Caki2 (cell line): ENCODE measurements at places on chromosomes 5 and 9.
A peak's percentile ranks its signal among the peaks of the same experiment; 100 is the strongest.

DNA sequence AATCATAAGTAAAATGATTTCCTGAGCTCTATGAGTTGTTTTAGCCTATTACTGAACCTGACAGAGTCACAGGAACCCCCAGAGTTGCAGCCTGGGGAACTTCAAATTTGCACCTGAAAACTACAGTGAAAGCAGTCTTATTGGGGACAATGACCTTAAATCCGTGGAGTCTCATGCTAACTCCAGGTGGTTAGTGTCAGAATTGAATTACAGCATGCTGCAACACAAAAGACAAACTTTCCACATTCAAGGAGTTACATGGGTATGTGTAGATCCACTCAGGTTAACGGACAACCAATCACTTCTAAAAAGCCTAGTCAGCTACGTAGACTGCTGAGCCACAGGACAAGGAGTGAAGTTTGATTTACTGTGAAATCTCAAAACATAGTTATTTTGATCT lies 49.7 kb downstream of the PLPP1 start:
- no peak for DNase-seq

GRCh38 chr5:148988328-148988727 lies 74.5 kb downstream of the SH3TC2 start:
- no peak for DNase-seq

GRCh38 chr5:1836176-1836890 lies 35.1 kb downstream of the NDUFS6 start:
- no peak for DNase-seq

DNA sequence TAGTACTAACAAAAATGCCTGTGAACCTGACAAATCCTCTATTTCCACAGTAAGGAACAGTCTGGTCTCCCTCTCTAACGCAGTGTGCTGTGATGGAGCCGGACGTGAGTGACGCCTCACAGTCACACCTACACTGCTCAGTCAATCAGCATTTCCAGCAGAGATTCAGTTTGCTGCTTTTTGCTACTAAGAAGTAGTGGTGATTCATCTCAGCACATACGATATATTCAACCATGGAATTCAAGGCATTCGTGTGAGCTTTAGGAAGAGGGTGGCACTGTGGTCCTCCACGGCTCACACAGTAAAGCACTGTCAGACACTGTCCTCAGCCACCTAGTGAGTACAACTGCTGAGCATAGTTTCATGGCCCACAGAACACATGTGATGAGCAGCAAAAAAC lies 70.9 kb downstream of the SETX start:
- no peak for DNase-seq

DNA sequence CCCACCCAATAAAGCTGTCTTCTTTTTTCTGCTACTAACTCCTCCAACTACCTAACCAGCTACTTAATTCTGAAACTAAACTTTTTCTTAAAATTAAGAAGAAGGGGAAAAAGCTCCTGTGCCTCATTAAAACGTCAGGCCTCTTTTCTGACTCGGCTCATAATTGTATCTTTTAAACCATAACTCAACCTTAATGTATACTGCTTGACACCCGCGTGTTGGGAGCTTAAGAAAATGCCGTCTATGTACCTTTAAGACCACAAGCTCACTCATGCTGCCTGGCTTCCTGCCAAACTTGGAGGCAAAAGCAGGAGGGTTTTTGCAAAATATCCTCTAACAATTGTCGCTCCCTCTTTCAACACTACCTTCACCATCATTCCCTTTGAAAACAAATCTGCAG lies 5.0 kb downstream of the EBF1 start:
- DNase-seq: peak; percentile 67

DNA sequence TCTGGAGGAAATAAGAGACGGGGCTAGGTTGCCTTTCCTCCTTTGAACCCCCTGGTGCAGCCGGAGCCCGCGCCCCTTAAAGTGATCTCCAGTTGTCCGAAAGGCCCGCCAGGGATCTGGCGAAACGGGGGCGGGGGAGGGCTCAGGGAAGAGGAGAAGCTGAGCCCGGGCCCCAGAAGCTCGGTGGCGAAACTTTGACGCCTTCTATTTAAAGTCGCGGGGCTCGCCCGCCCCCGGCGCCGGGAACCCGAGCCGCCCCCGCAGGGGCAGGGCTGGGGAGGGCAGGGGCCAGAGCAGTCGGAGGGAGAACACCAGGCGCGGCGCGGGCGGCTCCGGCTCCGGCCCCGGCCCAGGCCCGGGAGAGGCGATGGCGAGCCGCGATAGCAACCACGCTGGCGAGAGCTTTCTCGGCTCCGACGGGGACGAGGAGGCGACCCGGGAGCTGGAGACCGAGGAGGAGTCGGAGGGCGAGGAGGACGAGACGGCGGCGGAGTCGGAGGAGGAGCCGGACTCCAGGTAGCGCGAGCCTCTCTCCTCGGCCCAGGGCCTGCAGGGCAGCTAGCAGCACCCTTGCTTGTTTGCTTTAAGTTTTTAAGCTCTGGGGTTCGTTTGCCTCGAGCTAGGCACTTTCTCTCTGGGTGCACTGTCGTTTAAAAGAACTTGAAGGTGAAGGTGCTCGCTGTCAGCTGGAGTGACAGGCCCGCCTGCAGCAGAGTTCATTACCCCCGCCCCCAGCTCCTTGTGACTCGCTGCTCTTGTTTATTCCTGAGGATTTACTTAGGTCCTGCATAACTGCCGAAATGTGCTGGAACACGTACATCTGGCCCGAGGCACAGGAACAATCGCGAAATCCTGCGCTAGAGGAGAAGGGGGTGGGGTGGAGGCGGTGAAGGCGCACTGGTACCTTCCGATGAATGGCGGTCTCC lies at the start of gene CMYA5:
Gene CMYA5 (plus strand): TSS at position 296 of the 926 bp plus-strand sequence. CDS start 72 bp downstream, at position 368.
- no peak for DNase-seq

GRCh38 chr5:37054391-37054790 lies 177.8 kb downstream of the NIPBL start:
- DNase-seq: no peak

GRCh38 chr9:27701016-27701415 lies 127.7 kb upstream of the C9orf72 start:
- no peak for DNase-seq

DNA sequence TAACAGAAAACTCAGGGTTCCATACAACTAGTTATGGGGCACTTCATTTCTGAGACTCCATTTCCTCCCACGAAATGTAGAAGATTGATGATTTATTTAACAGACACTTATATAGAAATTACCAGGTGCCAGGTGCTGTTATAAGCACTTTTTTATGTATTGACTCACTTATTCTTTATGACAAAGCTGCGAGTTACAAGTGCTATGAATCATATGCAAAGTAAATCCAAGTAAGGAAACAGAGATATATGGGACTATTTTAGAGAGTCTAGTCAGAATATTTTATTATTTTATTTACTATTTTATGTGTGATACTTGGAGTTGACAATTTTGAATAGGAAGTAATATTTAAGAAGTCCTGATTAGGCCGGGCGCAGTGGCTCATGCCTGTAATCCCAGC lies 822.8 kb upstream of the C9orf72 start:
- no peak for DNase-seq

DNA sequence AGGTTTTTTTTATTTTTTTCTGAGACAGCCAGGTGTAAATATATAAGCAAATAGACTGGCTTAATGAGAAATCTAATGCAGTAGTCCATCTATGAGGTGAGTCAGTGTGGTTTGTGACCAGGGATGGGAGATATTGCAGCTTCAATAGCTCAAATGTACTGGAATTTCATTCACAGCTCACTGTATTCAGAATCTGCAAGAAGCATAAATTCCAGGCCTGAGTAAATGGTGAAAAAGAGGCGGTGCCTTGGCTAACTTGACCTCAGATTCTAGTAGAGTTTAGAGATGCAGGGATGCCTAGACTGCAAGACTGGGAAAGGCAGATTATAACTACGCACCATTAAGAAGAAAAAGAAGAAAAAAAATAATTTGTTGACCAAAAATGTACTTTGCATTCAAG lies 151.9 kb upstream of the SMC2 start:
- no peak for DNase-seq

DNA sequence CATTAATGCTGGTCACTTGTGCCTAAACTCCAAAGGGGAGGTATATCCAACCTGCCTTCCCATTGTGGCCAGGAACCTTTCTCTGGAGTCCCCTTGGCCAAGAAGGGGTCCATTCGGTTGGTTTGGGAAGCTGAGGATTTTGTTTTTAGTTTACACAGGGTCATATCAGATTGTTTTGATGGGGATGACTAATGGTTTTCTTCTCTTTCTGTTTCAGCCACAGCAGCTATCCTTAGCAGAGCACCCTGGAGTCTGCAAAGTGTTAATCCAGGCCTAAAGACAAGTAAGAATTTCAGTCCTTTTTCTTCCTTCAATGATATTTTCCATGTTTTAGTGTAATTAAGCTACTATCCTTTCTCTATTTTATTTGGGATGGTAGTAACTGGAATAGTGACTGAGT lies 127.8 kb upstream of the CCDC152 start:
- DNase-seq: no peak

GRCh38 chr5:124660229-124661093 lies 86.0 kb downstream of the ZNF608 start:
- DNase-seq: peak; percentile 85

- no peak for DNase-seq
Measured at GRCh38 chr9:114688379-114688778, 6.4 kb upstream of the TEX48 start.

DNA sequence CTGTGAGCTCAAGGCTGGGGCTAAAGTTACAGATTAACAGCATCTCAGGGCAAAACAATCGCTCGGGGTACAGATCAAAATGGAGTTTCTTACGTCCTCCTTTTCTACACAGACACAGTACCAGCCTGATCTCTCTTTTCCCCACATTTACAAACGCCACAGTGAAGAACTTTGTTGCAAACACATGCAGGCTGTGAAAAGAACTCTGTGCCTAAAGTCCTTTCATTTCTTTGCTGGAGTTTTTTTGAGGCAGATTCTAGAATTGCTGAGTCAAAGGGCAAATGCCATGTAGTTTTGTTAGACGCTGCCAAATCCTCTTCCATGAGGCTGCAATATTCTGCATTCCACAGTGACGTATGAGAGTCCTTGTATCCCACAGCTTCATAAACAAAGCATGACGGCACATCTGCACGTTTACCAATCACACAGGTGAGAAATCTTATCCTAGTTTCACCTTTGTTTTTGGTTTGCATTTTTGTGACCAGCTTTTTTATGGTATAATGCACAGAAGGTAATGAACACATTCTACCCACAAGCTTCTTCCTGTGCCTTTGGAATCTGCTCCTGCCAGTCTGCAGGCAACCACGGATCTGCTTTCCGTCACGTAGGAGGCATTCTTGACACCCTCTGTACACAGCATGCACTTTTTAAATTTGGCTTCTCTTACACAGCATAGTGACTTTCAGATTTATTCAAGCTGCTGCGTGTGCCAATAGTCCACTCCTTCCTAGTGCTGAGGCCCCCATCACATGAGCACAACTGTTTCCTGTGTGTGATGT lies 44.6 kb upstream of the LPCAT1 start:
- peak; percentile 92 for DNase-seq

GRCh38 chr5:91257301-91257700 lies 125.8 kb downstream of the ARRDC3 start:
- DNase-seq: no peak

DNA sequence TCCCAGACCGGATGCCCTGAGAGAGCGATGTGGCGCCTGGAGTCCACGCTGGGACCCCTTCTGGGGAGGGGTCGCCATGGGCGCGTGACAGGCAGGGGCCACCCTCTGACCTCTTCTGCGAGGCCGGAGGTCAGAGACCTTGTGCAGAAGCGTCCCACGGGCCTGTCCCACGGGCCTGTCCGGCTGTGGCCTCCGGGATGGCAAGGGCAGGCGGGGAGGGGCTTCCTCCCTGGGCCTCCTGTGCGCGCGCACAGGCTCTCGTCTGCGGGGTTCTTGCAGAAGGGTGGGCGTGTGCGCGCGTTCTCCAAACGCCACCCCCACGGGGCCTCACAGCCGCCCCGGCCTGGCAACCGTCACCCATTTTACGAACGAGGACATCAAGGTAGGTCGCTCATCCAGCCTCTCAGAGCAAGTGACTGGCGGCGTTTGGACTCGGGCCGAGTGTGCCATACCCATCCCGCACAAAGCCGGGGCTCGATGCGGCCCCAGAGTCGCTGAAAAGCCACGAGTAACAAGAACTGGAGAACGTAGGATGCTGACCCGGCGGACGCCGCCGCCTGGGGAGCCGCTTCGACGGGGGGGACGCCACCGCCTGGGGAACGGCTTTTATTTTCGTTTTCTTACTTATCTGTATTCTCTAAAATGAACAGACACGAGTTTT lies 897 bp downstream of the AHRR start:
- DNase-seq: no peak

GRCh38 chr9:127837346-127837745 lies 17.1 kb downstream of the ENG start:
- no peak for DNase-seq

DNA sequence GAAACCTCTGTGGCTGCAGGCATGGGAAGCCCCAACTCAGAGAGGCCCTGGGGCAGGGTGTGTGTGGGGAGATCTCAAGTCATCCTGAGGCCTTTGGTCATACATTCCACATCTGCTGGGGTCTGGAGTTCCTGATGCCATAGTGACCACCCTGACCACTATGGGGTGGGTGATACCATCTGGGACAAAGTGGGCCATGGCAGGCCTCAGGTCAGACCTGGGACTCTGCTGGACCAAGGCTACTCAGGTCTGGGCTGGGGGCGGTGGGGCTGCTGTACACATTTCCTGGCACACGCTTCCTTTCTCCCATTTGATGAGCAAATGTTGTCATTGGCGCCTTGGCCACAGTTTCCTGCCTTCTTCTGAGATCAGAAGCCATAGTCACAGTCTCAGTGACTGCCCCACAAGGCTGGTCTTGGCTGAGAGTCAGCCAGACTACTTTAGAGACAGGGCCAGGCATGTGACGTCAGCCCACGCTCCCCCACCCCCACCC lies 15.1 kb upstream of the ACSL6 start:
- no peak for DNase-seq

DNA sequence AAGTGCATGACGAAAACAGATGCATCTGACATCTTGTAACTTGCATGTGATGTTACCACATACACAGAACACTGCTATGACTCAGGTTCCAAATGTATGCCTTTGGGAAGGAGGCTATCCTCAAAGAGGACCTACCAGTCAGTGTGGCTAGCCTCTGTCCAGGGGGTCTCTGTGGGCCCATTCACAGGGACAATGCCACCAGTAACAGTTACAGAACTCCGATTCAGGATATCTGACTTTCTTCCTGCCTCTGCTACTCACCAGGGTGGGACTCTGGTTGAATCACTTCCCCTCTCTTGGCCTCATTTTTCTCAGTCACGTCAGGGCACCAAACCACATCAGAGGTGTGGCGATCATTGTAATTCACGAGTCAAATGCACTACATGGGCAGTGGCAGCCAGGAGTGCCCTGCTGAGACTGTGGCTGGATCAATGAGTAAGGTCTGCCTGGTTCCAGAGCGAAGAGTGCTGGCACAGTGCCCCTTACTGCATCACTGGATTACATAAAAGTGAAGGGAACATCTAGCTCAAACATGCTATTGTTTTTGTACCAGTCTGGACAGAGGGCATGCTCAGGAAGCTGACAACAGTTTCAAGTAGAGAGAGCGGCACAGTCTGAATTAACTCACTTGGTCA lies 13.2 kb downstream of the ATOX1 start:
- DNase-seq: peak; percentile 87

- DNase-seq: no peak
Measured at GRCh38 chr9:93234600-93234999, 50.7 kb downstream of the WNK2 start.

- no peak for DNase-seq
Measured at GRCh38 chr9:75105841-75106240, 17.5 kb downstream of the OSTF1 start.

GRCh38 chr9:127598839-127599549 lies 13.1 kb upstream of the STXBP1 start:
- no peak for DNase-seq
